ENCODE measurements at places on chromosomes 7 and 10. TPM values are rescaled to one million over a fixed set of nuclear protein-coding genes. Genes with fewer than 3 reads are reported as not detected.

The DPYSL4 gene
- 19.6 TPM for total RNA-seq

The CYP26A1 gene
- total RNA-seq, result not detected

The GJD4 gene
- not detected for total RNA-seq

The ANKRD30A gene
- total RNA-seq, result 1.2 TPM

The PRXL2A gene
- total RNA-seq, result 14.2 TPM

The PSTK gene
- total RNA-seq, result 12.7 TPM

The GRM3 gene
- total RNA-seq, result not detected

All from H4 (cell line).